HT1080 (cell line): ENCODE measurements at places on chromosomes 5 and 9. TPM values are rescaled to one million over a fixed set of nuclear protein-coding genes. Genes with fewer than 3 reads are reported as not detected.
A peak's percentile ranks its signal among the peaks of the same experiment; 100 is the strongest.

DNA sequence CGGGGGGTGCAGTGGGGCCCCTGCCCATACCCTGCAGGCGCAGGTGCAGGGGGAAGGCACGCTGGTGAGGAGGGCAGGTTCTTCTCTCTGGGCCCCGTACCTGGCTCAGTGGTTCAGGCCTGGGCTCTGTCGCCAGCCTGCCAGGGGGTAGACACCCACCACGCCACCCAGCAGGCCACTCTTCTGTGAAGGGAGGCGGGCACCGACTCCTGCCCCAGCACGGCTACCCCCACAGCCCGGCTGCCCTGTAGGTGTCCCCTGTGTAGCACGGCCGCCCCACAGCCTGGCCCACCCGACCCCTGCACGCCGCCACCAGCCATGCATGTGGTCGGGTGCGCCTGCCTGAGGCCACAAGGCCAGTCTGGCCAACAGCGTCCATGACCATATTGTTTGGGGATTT lies 1.7 kb downstream of the LCN6 start:
- DNase-seq, result no peak

- no peak for DNase-seq
Observed at GRCh38 chr5:94245608-94246007, 372.8 kb downstream of the KIAA0825 start.

DNA sequence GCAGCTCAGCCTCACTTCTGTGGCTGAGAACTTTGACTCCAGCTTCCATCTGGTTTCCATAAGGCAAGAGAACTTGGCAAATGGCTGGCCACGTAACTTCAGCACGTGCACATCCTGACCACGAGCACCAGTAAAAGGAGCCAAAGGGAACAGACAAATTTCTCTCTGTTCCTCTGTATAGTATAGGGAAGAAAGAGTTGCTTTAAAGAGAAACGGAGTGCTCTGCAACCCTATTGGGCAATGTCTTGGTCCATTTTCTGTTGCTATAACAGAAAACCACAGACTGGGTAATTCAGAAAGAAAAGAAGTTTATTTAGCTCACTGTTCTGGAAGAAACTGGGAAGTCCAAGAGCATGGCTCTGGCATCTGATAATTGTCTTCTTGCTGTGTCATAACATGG lies 558.7 kb downstream of the ACTL7B start:
- no peak for DNase-seq

- DNase-seq, result no peak
Observed at GRCh38 chr5:73266925-73267765, 94.2 kb downstream of the TMEM174 start.

The SPINK9 gene
- not detected in 2 replicates for total RNA-seq

The COL23A1 gene
- total RNA-seq, result not detected in 2 replicates

DNA sequence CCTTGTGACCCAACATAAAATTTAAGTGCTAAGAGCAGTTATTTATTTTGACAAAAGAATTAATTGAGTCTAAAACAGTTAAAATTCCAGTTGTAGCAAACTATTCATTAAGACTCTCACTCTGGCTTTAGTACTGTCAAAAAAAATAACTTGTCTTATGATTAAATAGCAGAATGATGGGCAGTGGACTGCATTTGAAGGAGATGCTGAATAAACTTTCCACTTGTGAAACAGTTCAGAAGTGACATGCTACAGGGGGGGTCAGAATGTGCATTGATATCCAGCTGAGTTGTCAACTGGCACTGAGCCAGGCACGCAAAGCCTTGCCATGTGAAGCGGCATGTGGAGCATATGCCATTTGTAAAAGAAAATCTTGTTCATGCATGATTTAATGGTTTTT lies 76.0 kb downstream of the FCHO2 start:
- peak; percentile 58 for DNase-seq

- DNase-seq, result peak; percentile 20
Observed at GRCh38 chr9:71001780-71002386, 119.5 kb downstream of the TRPM3 start.

- no peak for DNase-seq
Observed at GRCh38 chr9:7289773-7290172, 509.8 kb downstream of the DMAC1 start.

- no peak for DNase-seq
Observed at GRCh38 chr5:3036041-3036788, 284.7 kb upstream of the IRX2 start.

DNA sequence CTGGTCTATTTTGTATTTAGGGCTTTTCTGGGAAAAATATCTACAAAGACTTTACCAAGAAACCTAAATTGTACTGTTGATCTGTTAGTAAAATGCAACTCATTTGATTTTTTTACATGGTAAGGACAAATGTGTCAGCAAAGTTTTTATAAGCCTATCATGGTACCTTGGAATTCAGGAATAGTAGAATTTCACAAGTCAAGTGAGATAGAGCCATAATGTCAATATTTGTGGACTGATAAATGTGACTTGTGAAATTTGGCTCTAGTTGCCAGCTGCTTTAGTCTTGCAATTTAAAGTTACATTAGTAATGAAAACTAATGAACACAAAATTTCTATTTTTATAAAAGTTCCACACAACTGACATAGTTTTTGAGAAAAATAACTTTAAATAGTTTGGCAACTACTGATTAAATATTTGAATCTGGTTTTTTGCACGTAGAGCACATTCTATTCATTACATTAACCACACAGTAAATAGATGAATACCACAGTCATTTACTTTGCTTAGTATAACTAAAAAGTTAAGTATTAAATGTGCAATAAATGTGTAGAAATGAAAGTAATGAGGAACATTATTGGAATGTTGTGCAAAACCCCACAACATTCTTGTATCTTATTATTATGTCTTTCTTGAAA lies 41.2 kb upstream of the RIOK2 start:
- DNase-seq, result no peak

DNA sequence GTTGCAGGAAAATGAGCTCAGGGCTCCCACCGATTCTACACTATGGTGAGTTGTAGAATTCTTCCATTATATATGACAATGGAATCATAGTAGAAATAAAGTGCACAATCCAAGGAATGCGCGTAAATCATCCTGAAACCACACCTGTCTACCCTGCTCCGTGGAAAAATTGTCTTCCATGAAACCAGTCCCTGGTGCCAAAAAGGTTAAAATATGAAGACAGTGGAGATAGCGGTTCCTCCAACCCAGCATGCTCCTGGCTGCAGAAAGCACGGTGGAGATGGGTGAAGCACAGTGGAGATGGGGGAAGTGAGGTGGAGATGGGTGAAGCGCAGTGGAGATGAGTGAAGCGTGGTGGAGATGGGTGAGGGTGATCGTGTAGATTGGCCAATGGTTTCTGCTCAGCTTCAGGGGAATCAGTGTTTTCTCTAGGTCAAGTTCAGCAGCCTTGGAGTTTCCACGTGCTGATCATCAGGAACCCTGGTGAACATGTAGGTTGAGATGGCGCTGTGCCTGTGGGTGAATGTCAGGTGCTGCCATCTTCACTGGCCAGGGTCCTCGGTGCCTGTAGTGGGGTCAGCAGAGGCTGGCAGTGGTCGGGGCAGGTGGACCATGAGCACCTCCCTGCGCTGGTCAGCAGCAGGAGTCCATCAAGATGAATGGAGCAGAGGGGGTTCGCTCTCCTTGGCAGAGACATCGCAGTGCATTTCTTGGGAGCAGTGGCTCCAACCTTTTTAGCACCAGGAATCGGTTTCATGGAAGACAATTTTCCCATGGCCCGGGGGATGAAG lies 20.3 kb downstream of the PAEP start:
- DNase-seq, result no peak

DNA sequence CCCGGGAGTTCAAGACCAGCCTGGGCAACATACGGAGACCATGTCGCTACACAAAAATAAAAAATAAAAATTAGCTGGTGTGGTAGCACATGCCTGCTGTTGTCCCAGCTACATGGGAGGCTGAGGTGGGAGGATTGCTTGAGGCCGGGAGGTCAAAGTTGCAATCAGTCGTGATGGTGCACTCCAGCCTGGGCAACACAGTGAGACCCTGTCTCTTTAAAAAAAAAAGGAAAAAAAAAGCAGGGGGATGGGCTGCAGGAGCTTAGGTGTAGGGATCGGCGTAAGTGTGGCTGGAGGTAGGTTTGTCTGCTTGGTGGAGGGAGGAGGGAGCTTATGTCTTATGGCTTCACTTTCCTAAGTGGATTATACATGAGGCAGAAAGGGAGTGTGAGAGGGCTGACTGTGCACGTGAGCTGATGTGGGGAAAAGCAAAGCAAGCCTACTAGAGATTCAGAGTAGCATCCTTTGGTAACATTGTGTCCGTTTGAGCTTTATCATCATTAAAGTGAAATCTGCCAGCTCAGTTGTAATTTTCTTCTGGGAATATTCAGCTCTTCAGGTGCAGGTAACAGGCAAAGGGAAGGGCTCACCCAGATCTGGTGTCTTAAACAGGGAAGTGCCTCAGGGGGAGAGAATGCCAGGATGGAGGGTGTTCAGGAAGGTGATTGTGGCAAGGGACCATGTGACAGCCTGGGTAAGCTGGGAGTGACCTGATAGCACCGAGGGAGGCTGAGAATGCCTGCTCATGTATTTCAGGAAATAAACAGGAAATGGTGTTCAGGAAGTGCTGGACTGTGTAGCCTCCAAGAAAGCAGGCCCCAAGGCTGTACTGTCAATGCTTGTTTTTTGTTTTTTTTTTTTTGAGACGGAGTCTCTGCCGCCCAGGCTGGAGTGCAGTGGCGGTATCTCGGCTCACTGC lies 17.6 kb upstream of the SETX start:
- peak; percentile 69 for DNase-seq

DNA sequence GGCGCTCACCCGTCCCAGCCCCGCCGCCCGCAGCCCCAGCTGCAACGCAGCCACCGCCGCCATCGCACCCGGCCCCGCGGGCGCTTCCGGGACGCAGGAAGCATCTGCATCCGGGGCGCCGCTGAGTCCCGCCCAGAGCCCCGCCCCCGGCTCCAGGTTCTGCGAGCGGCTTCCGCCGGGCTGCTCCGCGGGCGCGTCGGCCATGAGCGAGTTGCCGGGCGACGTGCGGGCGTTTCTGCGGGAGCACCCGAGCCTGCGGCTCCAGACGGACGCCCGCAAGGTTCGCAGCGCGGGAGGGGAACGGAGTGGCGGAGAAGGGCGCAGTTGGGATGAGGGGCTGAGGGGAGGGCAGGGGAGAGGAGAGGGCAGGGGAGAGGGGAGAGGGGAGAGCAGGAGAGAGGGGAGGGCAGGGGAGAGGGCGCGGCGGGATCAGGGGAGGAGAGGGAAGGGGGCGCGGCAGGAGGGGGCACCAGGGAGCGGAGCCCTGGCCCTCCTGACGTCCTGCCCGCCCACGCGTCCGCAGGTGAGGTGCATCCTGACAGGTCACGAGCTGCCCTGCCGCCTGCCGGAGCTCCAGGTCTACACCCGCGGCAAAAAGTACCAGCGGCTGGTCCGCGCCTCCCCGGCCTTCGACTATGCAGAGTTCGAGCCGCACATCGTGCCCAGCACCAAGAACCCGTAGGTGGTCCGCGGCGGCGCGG lies at the start of the genes SURF1 and SURF2:
Gene SURF1 (minus strand): TSS at position 97 of the 701 bp plus-strand sequence. CDS start 34 bp downstream, at position 63.
Gene SURF2 (plus strand): TSS at position 160 of the 701 bp plus-strand sequence. CDS start 43 bp downstream, at position 203.
- DNase-seq, result peak; percentile 65

DNA sequence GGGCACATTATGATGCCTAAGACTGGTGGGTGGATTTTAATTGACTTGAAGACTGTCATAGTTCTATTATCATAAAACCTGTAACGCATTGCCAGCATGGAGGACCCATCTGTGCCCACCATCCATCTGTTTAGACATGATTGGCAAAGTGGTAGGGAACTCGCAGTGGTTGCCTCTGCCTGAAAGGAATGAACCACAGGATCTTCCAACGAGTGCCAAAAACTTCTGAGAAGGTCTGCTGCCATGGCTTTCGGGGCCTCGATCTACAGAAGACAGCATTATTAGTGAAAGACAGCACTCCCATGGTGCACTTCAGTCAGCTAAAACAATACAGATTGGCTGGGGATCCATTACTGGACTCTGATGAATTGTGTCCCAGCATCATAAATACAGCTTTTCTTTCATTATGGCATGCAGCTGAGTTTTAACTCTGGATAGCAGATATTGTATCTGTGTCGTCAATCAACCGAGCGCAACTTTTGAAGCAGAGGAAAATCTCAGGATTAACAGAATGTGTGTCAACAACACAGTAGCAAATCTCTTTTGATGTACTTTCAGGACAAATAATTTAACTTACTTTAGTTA lies 74.3 kb downstream of the ZDHHC21 start:
- DNase-seq, result no peak

GRCh38 chr5:173730632-173731298 lies 114.3 kb upstream of the BOD1 start:
- no peak for DNase-seq

- DNase-seq, result peak; percentile 98
Observed at GRCh38 chr5:143177263-143177983, 226.1 kb downstream of the NR3C1 start.

- DNase-seq, result no peak
Observed at GRCh38 chr9:131879911-131880290, 140.0 kb upstream of the RAPGEF1 start.

GRCh38 chr9:92159058-92159457 lies 43.8 kb upstream of the SPTLC1 start:
- no peak for DNase-seq

DNA sequence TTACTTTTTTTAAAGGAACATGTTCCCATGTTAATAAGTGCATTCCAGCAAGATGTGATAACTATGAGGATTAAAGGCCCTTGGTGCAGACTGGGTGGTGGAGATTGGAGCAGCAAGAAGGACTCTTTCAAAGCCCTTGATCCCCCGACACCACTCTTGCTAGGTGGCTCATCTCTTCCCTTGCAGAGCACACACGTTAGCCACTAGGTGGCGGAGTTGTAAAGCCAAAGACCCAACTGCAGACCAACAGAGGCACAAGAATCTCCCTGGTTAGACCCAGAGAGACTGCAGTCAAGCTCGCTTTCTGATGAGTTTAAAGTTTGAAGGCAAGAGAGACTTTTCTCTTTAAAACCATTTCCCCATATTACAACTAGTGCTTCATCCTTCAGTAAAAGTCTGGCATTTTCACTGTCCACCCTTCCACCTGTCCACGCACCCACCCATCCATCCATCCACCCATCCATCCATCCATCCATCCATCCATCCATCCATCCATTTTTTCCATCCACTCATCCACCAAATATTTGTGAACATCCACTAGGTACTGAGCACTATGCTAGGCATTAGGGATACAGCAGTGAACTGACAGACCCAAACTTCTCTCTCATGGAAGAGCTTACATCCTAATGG lies 226.9 kb downstream of the MSX2 start:
- peak; percentile 59 for DNase-seq

GRCh38 chr5:107247427-107247826 lies 423.3 kb downstream of the EFNA5 start:
- DNase-seq, result peak; percentile 44

DNA sequence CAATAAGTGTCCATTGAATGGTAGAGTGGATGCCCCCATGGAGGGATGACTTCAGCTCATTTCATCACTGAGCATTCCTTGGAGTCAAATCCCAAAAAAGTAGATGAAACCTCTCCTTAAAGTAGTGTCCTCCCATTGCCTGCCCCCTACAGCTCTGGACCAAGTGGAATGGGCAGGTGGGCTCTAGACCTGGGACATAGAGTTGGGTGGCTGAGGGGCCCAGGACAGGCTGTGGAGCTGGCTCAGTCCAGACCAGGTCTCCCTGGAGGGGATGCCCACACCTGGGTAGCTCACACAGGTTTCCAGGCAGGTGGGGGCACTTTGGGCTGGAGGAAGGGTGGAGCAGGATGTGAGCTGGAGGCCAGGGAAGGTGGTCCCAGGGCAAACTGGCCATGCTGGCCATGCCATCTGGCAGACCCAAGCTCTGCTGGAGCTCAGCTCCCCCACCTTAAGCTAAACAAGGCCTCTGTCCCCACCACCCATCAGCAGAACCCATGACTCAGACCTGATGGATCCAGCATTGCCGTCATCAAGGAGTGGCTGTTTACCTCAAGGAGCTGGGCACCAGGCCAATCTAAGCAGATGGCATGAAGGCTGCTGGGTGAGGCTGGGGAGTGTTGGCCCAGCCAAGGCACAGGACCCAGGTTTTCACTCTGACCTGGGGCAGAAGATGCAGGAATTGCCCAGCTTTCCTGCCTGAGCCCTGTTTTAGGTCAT lies 6.2 kb upstream of the SPINK4 start:
- peak; percentile 97 for DNase-seq

GRCh38 chr9:83267741-83268140 lies 204.8 kb upstream of the RASEF start:
- no peak for DNase-seq
